Smooth muscle cell of the coronary artery (primary cell): ENCODE measurements at places on chromosomes 2 and 18. TPM values are rescaled to one million over a fixed set of nuclear protein-coding genes. Genes with fewer than 3 reads are reported as not detected.

Gene VPS4B
- total RNA-seq: 25.7 and 35.9 TPM in 2 replicates

Gene KHK
- total RNA-seq: 0.53 and 1.9 TPM in 2 replicates

Gene CTDSP1
- 36.2 TPM in 2 replicates for total RNA-seq

Gene COL5A2
- 220 and 432 TPM in 2 replicates for total RNA-seq

Gene SERPINB3
- total RNA-seq: 2.3 TPM in 1 of 2 replicates, not detected in the other

Gene TUBB8B
- total RNA-seq: not detected in 2 replicates

Gene G6PC2
- not detected in 2 replicates for total RNA-seq

Gene UGT1A5
- not detected in 2 replicates for total RNA-seq

Gene DNAJC5G
- not detected in 2 replicates for total RNA-seq

Gene FAM210A
- total RNA-seq: 15.6 and 19.3 TPM in 2 replicates
